ENCODE measurements at places on chromosomes 6 and 20.
A peak's percentile ranks its signal among the peaks of the same experiment; 100 is the strongest.

DNA sequence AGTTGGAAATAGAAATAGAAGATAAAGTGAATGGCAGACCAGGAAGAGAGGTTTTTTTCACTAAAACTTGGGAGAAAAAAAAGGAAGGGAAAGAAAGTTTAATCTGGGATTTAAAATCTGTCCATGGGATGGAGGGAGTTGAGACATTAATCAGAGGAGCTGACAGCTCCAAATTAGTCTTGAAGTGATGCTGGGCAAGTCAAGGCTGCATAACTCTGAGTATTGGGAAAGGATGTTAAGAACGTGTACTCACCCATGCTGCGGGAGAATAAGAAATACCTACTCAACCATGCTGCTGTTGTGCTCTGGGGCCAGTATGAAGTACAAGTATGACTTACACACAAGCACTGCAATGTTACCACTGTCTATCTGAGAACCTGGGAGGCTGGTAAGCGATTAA, 47.5 kb downstream of the SNRNP48 start:
- DNase-seq: no peak

DNA sequence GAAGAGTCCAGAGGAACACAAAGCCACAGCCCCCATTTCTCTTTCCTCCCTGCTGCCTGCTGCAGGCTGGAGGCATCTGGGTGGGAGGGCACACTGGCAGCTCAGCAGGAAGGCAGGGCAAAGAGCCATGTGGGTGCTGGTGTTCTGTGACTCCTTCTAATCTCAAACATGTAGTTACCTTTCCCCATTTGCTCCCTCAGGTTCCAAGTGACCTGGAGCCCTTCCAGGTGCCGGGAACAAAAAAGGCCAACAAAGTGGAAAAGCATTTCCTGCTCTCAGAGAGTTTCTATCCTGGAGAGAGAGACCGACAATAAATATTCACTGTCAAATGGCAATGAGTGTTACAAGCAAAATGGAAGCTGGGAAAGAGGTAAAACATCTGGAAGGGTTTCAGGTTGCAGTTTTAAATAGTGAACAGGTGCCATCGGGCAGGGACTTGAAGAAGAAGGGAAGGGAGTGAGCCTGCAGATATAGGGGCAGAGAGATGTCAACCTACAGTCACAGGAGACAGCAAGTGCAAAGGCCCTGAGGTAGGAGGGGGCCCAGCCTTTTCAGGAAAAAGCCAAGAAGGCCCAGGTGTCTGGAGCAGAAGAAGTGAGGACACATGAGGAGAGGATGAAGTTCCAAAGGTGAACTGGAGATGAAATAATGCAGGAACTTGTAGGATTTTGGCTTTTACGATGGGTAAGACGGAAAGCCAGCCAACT, 43.6 kb upstream of the IYD start:
- no peak for DNase-seq

- DNase-seq: no peak
These were observed 234.5 kb downstream of the LY86 start for GRCh38 chr6:6823030-6823429.

- DNase-seq: no peak
These were observed 375.7 kb upstream of the MARCKS start for GRCh38 chr6:113481458-113481857.

DNA sequence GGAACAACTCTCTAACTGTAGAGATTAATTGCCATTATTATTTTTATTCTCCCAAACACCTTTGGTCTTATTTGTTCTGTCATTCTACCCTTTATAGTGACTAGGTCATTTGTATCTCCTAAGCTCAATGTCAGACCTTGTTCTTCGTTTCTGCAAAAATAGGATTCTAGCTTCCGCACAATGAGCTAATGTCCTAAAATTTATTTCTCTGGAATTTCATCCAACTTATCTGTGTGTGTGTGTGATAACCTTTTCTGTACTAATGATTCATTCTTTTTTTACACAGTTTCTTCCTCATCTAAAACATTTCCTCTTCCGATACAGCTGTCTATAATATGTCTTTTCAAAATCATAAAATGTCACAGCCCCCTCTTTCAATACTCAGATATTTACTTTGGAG, 84.5 kb downstream of the DOK5 start:
- no peak for DNase-seq

DNA sequence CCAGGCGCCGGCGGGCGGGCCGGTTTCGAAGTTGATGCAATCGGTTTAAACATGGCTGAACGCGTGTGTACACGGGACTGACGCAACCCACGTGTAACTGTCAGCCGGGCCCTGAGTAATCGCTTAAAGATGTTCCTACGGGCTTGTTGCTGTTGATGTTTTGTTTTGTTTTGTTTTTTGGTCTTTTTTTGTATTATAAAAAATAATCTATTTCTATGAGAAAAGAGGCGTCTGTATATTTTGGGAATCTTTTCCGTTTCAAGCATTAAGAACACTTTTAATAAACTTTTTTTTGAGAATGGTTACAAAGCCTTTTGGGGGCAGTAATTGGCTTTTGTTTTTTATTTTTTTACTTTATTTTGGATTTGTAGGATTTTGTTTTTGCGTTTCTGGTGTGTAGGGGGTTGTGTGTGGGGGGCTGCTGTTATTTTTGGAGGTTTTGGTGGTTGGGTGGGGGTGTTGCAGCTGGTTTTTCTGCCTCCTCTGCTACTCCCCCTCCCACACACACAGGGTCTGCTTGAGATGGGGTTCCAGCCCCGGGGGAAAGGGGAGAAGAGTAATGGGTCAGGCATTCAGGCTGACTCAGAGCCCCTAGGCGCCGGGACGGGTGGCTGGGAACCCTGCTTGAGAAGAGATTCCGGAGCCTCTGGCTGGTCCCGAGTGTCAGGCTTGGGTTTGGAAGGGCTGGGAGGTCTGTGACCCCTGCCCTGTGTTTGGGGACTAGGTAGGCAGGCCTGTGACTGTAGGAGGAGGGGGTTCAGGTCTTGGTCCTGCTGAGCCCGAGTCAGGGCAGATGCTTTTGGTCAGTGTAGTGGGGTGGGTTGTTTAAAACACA, 2.0 kb downstream of the CEBPB start:
- DNase-seq: peak; percentile 95

GRCh38 chr6:18216411-18216810, 47.9 kb downstream of the DEK start:
- no peak for DNase-seq

- no peak for DNase-seq
These were observed 520.0 kb upstream of the HS3ST5 start for GRCh38 chr6:114862819-114863218.

GRCh38 chr6:37547564-37548061, 47.9 kb upstream of the CCDC167 start:
- DNase-seq: peak; percentile 63
